CD4-positive, alpha-beta T cell (primary cell): ENCODE measurements at places on chromosomes 12 and 14. TPM values are rescaled to one million over a fixed set of nuclear protein-coding genes. Genes with fewer than 3 reads are reported as not detected.

Gene PAX9
- total RNA-seq = not detected

Gene PLEKHG7
- not detected for total RNA-seq

Gene DBX2
- not detected for total RNA-seq

Gene CELA1
- 1.2 TPM for total RNA-seq
